A549 treated with CORT108297 at 1 μM for 4 hours (cell line): ENCODE measurements at places on chromosomes 16 and 17. TPM values are rescaled to one million over a fixed set of nuclear protein-coding genes. Genes with fewer than 3 reads are reported as not detected.

CASKIN1 gene
- total RNA-seq: 0.32 to 0.66 TPM (median 0.56 TPM) in 5 replicates

FSCN2 gene
- 0.84 to 1.6 TPM (median 1.2 TPM) in 5 replicates for total RNA-seq

ABCA8 gene
- 0.15 to 0.31 TPM (median 0.22 TPM) in 5 replicates for total RNA-seq

MED1 gene
- 25.2 to 34.2 TPM (median 31.3 TPM) in 5 replicates for total RNA-seq

CARD14 gene
- total RNA-seq: 0.06 to 0.27 TPM (median 0.13 TPM) in 5 replicates

ZMYND15 gene
- 0.24 to 0.91 TPM (median 0.52 TPM) in 5 replicates for total RNA-seq
